ENCODE measurements at places on chromosomes 6 and 20.
A peak's percentile ranks its signal among the peaks of the same experiment; 100 is the strongest.

GRCh38 chr20:62149532-62150309 lies 6.2 kb downstream of the SS18L1 start:
- no peak for DNase-seq

GRCh38 chr6:38676974-38677544 lies 25.9 kb downstream of the GLO1 start:
- DNase-seq = no peak

DNA sequence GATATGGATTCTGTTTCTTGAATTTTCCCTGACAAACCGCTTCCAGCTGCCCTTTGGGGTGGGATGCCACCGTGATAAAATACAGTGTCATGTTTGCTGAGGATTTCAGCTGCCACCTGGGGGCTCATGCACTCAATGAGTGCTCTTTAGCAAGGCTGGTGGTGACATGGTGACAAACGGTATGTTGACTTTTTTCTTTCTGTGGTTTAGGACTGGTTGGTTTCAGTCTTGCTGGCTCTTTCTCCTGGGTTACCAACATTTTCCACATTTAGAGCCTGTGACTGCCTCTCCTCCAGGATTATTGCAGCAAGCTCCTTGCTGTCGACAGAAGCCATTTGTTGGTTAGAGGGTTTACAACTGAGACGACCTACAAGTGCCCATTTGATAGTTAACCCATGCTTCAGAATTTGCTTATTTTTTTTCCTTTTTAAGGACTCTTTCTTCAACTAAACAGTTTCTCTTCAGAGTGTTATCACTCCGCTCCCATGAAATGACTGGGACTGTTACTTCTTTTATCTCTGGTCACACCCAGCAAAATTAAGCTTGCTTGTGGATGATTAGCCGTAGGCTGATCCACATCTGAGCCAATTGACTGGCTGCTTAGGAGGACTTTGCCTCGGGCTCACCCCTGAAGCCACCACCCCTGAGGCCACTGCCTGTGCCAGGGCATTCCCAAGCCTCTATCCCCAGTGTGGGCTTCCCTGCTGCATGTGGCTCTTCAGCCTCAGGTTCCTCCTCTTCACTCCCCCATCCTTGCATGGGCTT lies 48.4 kb upstream of the CDYL start:
- DNase-seq = no peak

DNA sequence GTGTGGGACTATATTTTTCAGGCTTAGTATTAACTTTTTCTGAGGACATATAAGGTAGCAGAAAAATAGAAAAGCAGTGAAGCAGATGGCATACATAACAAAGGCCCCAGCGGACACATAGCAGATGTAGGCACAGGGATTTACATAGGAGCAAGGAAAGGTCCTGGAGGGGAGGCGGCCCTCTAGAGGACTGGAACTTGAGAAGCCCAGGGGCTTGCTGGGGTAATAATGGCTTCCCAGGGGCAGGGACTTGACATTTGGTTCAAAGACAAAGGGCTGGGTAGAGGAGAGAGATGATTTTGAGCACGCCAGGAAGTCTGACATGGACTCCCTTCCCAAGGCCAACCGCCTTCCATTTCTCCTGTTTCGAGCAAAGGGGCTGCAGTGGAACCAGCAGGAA lies 31.7 kb upstream of the OSTM1 start:
- DNase-seq = no peak

DNA sequence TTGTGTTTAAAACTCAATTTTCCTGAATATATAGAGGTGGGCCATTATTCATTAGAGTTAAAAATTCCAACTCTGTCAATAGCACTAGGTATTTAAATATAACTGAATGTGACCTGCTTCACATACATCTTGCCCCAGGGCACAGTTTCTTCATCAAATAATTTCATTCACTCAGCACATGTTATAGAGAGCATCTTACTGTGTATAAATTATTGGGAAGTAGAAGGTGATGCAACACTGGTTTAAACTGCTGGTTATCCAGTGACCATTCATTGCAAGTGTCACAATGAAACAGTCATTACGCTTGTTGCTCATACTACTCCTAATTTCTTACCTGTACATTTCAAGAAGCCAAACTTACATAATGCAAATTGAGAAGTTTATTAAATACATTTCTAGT lies 93.4 kb downstream of the KHDRBS2 start:
- no peak for DNase-seq

DNA sequence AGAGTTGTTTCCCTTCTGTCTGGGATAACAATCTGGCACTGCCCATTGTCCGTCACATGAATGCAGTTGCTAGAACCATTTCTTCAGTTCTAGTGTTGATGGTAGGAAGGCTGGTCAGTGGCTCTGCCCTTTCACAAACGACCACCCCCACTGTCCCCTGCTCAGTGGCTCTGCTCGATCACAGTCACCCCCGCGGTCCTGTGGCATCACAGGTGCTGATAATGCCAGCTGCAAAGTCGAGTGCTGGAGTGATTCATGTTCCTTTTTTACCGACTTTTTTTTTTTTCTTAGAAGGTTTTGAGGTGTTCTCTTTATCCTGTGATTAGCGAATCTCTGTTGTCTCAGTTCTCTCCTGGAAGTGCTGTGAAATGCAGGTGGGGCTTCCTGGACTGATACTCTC lies 22.8 kb downstream of the FAM120B start:
- no peak for DNase-seq

DNA sequence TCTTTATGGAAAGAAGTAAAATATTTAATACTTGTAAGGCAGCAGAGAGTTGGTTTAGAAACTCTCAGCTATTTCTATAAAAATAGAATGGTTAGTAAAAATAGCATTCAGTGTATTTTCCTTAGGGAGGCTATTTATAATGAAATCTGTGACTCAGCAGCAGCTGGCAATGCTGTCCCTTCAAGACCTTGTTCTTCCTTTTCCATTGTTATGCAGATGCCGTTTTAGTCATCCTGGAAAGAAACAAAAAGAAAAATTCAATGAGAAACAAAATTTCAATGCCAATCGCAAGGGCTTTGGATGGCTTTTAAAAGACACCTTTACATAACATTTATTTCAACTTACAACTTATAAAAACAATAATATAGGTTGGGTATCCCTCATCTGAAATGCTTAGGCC lies 17.5 kb downstream of the MPC1 start:
- no peak for DNase-seq

- DNase-seq = no peak
Measured at GRCh38 chr6:47492355-47492754, 14.8 kb downstream of the CD2AP start.

DNA sequence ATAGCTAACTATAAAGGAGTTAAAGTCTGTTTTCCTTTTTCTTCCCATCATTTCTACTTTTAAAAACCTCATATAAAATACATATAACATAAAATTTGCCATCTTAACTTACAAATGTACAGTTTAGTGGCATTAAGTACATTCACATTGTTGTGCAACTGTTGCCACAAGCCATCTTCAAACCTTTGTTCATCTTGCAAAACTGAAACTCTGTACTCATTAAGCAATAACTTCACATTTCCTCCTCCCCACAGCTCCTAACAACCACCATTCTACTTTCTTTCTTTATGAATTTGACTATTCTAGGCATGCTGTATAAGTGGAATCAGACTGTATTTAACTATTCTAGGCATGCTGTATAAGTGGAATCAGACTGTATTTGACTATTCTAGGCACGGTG lies 4.5 kb downstream of the CCDC170 start:
- no peak for DNase-seq

GRCh38 chr20:20443504-20443903 lies 75.6 kb downstream of the INSM1 start:
- DNase-seq = no peak

GRCh38 chr6:88626460-88626859 lies 337.0 kb downstream of the RNGTT start:
- no peak for DNase-seq

GRCh38 chr6:163688739-163689362 lies 274.3 kb downstream of the QKI start:
- no peak for DNase-seq

- no peak for DNase-seq
Measured at GRCh38 chr20:43843096-43843964, 71.3 kb upstream of the TOX2 start.

DNA sequence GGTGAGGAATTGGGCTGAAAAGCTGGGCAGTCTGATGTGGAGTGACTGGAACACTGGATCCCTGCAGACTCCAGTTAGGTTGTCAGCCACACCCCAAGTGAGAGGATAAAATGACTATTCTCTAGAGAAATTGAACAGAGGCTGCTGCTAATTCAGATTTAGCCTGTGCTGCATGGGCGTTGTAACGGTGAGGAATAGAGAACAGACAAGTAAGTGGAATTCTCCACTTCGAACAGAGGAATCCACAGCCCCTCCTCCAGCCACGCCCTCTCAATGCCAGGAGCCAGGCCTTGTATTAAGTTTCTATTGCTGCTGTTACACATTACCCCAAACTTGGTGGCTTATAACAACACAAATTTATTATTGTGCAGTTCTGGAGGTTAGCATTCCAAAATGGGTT lies 109.3 kb downstream of the CFAP61 start:
- DNase-seq = no peak

GRCh38 chr6:93164781-93165180 lies 254.6 kb downstream of the EPHA7 start:
- DNase-seq = no peak

- no peak for DNase-seq
Measured at GRCh38 chr6:40909811-40910210, 129.2 kb downstream of the UNC5CL start.

DNA sequence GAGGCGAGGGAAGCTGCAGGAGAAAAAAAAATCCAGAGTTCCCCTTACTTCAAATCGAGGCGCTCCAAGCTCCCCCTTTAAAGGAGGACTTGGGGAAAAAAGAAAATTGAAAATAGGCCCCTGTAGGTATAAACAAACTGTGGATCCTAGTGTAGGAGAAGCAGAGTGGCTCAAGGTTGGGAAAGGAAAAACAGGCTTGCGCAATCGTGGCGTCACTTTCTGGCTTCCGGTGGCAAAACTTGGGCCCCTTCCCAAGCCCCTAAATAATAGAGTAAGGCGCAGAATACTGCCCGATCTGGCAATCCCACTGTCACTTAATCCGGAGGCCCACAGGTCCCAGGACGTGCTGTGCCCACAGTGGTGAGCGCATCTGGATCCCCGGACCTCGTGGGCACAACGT lies 8.0 kb downstream of the PAX1 start:
- DNase-seq = no peak

GRCh38 chr6:12012558-12013306 lies 620 bp downstream of the HIVEP1 start:
- DNase-seq = peak; percentile 60

GRCh38 chr6:116605935-116606334 lies 10.3 kb upstream of the RSPH4A start:
- DNase-seq = no peak

GRCh38 chr6:221531-222349 lies 70.5 kb upstream of the DUSP22 start:
- DNase-seq = no peak

GRCh38 chr6:16238963-16239797 lies 793 bp downstream of the GMPR start:
- no peak for DNase-seq

GRCh38 chr6:156780102-156780641 lies 3.0 kb downstream of the ARID1B start:
- no peak for DNase-seq

GRCh38 chr6:24744911-24745310 lies 26.0 kb upstream of the C6orf62 start:
- DNase-seq = no peak

DNA sequence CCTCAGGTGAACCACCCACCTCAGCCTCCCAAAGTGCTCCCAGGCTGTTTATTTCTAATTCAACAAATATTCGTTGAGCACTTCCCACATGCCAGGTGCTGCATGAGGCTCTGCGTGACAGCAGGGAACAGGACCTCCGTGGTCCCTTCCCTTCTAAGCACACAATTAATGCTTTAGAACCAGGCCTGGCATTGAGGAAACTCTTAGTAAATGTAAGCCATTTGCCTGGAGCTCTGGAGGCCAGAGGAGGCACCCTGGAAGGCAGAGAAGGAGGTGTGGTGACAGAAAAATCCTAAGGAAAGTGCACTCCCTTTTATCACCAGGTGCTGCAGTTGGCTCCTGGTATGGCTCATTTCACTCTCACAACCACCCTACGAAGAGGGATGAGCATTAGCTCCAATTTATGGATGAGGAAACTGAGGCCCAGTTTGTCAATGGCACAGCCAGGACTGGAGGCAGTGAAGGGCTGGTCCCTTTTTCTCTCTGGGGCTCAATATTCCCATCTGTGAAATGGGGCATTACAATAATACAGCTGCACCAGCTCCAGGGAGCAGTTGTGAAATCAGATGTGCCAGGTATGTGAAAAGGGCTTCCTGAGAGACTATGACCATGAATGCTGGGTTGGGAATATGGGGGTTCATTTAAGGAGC lies 8.1 kb upstream of the ID1 start:
- no peak for DNase-seq
